Activated CD4-positive, CD25-positive, alpha-beta regulatory T cell (primary cell): ENCODE measurements at places on chromosomes 13 and 19.

GRCh38 chr13:62360609-62361008 is 945.0 kb upstream of the PCDH20 start:
- no peak for DNase-seq

DNA sequence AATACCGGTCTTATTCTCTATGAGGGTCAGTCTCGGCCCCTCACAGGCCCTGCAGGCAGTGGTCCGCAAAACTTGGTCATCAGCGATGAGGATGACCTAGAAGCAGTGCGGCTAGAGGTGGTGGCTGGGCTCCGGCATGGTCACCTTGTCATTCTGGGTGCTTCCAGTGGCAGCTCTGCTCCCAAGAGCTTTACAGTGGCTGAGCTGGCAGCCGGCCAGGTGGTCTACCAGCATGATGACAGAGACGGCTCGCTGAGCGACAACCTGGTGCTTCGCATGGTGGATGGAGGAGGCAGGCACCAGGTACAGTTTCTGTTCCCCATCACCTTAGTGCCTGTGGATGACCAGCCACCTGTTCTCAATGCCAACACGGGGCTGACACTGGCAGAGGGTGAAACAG is 1.8 kb downstream of the FREM2 start:
- DNase-seq: no peak

GRCh38 chr13:84086847-84087162 is 204.5 kb upstream of the SLITRK1 start:
- DNase-seq: no peak

DNA sequence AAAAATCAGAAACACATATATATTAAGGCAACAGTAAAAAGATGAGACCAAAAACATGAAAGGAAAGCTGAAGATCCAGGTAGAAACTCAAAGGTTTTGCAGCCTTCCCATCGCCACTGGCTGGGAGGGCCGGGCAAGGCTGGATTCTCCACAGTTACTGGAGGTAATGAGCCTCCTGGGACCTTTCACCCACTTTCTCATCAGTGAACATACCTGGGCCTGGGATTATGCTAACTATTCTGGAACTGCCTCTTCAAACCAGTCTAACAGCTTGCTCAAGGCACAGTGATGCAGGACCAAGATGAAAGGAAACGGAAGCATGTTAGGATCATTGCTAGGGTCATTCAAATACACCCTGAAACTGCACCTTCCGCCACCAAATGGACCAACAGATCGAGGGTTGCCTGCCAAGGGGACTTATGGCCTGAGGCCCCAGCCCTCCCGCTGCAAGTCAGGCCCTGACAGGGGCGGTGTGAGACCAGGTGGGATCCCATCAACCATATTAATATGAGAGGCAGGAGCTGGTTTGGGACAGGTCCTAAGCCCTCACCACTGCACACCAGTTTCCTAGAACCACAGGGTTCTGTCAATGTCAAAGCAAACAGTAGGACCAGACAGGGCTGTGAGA is 28.4 kb upstream of the ATP12A start:
- DNase-seq: no peak

- DNase-seq: no peak
Observed at GRCh38 chr19:16739546-16739945, 19.9 kb downstream of the NWD1 start.

DNA sequence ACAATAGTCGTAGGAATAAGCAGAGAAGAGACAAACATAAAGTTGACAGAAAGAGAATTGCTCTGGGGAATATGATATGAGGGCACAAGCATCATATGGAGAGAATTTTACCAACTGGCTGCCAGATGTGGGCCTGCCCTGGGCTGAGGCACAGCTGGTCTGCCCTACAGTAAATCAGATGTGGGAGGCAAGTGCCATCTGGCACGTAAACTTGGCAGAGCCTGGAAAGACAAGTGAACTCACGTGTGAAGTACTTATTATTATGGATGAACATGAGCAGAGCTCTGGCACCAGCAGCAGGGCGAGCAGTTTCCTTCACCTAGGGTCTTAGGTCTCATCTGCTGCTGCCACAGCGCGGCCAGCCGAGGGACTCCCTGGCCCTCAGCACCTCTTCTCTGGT is 20.6 kb downstream of the PCDH8 start:
- DNase-seq: no peak
